Activated T-cell treated with anti-CD3 and anti-CD28 coated beads, Interleukin-2, amount 50 U/mL, for 48 hours (primary cell): ENCODE measurements at places on chromosomes 16 and 17.

GRCh38 chr17:49715717-49716279, 8.0 kb upstream of the SLC35B1 start:
- peak; percentile 50 for DNase-seq

DNA sequence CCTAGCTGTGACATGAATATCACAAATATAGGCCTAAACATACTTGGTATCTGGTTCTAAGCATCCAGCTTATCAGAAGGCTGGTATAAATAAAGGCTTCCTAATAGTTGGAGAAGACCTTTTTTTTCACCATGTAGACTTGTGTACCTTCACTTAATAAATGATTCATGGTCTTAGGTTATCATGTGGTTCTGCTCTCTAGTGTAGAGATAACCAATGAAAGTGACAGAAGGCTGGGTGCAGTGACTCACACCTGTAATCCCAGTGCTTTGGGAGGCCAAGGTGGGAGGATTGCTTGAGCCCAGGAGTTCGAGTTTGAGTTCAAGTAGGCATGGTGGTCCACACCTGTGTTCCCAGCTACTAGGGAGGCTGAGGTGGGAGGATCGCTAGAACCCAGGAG, 3.1 kb downstream of the DDX19A start:
- DNase-seq = peak; percentile 25

- peak; percentile 80 for DNase-seq
Measured at GRCh38 chr17:7888184-7888920, at the start of gene CHD3. TSS of gene CHD3 (plus strand) at chr17:7888789. CDS start at chr17:7889001, 212 bp downstream.

- no peak for DNase-seq
Measured at GRCh38 chr16:16150117-16150877, 73.0 kb downstream of the ABCC6 start.

DNA sequence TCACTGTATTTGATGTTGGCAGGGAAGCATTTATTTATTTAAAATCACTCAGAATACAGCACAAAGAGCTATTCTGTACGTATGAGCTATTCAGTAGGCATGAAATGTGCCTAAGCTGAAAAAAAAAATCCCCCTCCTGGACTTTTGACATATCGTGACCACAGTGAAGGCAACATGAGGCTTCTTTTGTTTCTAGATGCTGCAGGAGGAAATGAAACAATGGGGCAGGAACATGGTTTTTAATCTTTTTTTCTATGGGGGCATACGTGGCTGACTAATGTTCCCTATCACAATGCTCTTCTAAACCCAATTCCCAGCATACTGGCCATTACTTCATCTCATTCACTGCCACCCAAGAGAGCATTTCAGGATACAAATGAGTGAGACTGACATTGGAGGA, 191.0 kb upstream of the PMFBP1 start:
- DNase-seq = no peak

DNA sequence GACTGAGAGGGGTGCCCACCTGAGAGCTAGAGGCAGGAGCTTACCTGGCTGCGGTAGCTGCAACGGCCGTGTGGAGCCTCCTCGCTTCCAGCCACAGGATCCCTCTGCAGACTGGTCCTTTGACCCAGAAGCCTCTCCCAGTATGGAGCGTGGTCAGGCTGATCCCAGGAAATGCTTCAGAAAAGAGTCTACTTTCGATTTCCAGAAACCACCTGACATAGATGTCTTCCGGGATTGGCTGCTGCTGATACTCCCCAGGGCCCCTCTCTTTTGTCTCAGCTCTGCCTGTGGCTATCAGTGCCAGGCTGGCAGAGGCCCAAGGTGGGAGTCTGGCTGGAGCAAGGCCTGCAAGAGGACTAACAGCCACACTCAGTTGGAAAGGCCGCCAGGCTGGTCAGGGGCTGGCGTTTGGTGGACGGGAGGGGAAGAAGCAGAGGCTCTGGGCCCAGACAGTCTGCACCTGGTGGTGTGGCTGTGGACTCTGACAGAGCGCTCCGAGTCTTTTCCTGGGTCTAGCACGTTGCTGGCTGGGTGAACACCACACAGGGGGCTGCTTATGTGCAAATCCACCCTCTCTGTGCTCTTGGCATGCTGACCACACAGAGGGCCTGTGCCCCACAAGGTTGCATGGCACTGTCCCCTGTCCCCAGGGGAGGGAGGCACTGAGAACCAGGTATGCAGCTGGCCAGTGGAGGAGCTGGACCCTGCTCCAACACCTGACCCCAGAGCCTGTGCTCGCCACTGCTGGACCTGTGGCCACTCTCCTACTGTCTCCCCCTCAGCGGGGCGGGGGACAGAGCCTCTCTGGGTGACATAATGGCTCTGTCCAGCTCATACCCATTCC, at the start of gene LGALS3BP:
Gene LGALS3BP (minus strand): TSS at position 144 of the 844 bp plus-strand sequence. CDS start 2,732 bp downstream, outside the sequence.
- peak; percentile 40 for DNase-seq

DNA sequence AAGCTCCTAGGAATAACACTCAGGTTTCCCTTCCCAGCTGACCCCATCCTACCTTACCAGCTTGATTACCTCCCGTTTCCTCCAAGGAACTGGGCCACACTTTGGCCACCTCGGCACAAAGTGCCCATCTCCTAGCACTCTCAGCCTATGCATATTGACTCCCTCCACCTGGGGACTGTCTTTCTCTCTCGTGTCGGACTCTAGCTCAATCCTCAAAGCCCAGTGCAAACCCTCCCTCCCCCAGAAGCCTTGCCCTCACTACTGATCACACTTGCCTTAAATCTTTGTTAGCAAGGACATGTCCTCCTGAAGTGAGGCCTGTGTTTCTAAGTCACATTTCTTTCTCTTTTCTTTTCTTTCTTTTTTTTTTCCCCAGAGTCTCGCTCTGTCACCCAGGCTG, 2.6 kb upstream of the RAB26 start:
- DNase-seq = no peak

- no peak for DNase-seq
Measured at GRCh38 chr16:66610111-66610820, 5.8 kb downstream of the CMTM3 start.

GRCh38 chr17:55571095-55571494, 59.8 kb upstream of the SMIM36 start:
- no peak for DNase-seq

GRCh38 chr17:63697341-63698286, 2.3 kb downstream of the LIMD2 start:
- DNase-seq = peak; percentile 89

DNA sequence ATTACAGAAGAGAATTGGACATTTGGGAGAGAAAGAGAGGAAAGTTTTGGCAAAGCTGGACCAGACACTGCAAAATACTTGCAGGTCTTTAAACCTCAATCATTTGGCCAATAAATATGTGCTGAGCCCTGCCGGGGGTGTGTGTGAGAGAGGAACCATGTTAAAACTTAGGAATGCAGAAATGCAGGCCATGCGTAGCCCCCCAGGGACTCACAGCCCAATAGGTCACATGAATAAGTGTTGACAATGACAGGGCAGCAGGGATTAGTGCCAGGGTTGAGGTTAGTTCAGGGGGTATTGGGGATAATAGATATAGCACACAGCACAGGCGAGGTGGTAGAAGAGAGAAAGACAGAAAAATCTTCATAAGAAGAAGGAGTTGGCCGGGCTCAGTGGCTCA, 113.3 kb upstream of the ADAMTS18 start:
- no peak for DNase-seq

- DNase-seq = peak; percentile 61
Measured at GRCh38 chr17:36920032-36921005, 17.0 kb upstream of the LHX1 start.

GRCh38 chr17:74633326-74633725, 9.8 kb upstream of the CD300E start:
- DNase-seq = no peak

- DNase-seq = no peak
Measured at GRCh38 chr16:10838621-10839278, 20.2 kb upstream of the TVP23A start.

DNA sequence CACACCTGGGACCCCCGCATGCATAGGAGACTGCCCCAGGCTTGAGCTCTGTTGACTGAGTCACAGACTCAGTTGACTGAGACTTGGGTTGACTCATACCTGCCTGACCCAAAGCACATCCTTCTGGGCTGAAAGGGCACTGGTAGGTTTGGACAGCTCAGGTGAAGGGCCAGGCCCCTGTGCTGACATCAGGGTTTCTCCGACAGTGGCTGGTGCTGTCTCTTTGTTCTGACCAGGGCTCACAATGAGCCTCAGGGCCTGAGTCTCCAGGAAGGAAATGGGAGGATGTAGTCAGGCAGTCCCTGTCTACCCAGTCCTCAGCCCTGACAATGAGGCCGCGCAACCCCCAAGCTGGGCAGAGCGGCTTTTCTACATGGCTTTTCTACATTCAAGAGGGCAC, 6.5 kb downstream of the SPNS2 start:
- DNase-seq = no peak

GRCh38 chr17:9218911-9219310, 197.6 kb downstream of the NTN1 start:
- DNase-seq = no peak

DNA sequence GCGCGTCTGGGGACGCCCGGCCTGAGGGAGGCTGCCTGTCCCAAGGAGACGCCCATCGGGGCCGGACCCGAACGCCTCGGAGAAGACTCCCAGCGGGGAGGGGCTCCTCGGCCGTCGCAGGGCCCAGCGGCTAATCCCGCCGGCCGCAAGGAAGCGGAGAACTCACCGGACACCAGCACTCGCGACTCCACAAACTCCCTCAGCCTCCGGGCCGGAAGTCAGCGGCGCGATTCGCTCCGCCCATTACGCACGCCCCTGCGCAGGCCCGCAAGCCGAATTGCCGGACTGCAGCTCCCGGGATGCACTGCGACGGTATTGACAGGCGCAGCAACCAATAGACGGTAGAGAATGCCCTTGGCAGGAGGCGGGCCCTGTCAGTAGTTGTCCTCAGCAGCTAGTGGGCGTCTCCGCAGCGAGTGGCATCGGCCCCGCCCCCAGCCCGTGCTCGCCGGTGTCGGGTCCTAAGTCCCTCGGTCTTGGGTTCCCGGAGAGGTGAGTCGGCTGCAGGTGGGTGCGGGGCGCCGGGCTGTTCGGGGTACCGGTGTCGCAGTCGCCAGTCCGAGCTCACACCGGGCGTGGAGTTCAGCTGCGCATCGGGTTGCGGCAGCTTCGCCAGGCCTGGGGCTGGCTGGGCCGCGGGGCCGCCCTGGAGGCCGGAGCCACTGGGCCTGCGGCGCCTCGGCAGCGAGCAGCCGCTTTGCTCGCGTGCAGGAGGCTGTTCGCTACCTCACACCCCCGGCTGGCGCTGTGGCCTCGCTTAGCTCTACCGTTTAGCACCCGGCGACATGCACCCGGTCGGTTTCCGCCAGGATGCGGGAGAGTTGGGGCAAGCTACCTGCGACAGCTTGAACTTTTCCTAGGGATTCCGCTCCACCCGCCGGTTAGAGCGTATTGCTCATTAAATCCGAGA, at the start of the genes ZNF174 and ZSCAN32:
Gene ZNF174 (plus strand): TSS at position 437 of the 910 bp plus-strand sequence. CDS start 790 bp downstream, outside the sequence.
Gene ZSCAN32 (minus strand): TSS at position 226 of the 910 bp plus-strand sequence. CDS start 3,447 bp downstream, outside the sequence.
- DNase-seq = peak; percentile 98

DNA sequence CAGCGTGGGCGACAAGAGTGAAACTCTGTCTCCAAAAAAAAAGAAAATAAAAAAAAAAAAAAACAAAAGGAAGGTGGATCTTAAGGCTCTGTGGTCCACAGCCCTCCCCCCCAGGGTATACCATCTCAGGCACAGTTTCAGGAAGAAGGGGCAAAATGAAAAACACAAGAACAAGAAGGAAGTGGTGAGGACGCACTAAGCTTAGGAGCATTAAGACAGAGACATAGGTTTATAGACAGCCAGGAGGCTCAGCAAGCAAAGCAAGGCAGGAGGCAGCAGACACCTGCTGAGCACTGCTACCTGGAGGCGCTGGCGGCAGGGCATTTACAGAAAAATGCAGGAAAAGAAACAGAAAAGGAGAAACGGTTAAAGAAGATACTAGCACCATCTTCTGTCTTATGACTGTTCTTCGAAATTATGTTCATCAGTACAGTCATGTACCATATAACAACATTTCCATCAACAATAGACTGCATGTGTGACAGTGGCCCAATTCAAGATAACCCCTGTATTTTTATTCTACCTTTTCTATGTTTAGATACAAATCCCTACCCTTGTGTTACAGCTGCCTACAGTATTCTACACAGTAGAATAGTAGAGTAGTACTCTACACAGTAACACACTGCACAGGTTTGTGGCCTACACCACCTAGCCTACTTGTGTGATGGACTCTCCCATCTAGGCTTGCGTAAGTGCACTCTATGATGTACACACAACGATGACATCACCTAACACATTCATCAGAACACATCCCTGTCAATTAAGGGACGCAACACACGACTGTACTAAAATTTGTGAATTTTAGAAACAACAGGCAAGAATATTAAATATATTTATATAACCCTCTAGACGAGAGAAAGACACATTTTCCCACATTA, 62.5 kb downstream of the XPO6 start:
- DNase-seq = no peak

GRCh38 chr17:76139801-76140660, 1.0 kb downstream of the FOXJ1 start:
- DNase-seq = peak; percentile 71

DNA sequence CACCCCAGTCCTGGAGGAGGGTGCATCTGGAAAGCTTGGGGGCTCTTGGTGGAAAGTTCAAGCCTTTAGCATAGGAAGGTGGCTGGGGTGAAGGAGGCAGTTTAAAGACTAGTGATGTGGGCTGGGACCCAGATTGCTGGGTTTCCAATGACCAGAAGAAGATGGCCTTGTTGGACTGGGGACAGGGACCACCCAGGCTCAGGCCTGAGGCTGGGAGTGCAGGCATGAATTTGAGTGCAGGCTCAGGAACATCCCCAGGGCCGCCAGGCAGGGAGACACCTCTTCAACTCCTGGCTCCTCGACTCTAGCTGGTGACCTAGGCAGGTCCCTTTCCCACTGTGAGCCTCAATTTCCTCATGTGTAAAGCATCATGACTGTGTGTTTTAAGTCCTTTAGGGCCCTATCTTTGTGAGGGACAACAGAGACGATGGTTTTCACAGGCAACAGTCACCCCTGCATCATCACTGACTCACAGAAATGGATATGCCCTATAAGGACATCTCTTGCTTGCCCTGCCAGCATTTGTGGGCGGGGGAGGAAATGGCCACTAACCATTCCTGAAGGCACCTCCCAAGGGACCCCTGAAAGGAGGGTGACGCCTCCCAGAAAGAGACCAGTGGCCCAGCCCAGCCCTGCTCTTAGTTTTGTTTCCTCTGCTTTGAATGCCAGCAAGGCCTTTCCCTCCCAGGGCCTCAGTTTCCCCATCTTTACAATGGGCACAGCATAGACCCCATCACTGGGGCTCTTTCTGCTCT, 11.1 kb downstream of the NLRC5 start:
- peak; percentile 80 for DNase-seq

GRCh38 chr16:3256146-3256865, at the start of gene MEFV:
TSS of gene MEFV (minus strand) at chr16:3256633. CDS start at chr16:3256587, 46 bp downstream.
- DNase-seq = no peak

- peak; percentile 62 for DNase-seq
Measured at GRCh38 chr17:44557651-44558285, 484 bp downstream of the FZD2 start.

DNA sequence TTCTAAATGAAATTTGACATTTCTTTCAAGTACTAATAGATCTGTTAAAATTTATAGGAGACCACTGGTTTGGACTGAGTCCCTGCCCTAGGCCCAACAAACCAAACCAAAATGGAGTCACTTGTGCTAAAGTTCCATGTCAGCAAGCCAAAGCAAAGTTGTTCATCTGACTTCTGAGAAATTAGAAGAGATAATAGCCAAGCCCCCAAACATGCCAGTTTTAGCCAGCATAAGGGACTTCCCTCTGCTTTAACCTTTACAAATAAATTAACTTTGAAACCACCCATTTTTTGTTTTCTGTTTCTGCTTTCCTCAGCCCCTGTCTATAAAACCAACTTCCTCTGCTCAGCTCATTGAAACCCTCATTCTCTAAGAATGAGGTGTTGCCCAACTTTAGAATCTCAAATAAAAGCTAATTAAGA, 18.9 kb downstream of the CDR2 start:
- DNase-seq = no peak
